A549 treated with AZD2906 at 1 μM for 4 hours (cell line): ENCODE measurements at places on chromosomes 2 and 18. TPM values are rescaled to one million over a fixed set of nuclear protein-coding genes. Genes with fewer than 3 reads are reported as not detected.

Gene NOSTRIN
- 1.2 to 2.5 TPM (median 1.9 TPM) in 5 replicates for total RNA-seq

Gene HTR2B
- 0.03 TPM in 2 of 5 replicates, not detected in the others for total RNA-seq

Gene TTC39C
- total RNA-seq: 17.4 to 22.4 TPM (median 19.4 TPM) in 5 replicates

Gene FIGN
- total RNA-seq: 1.7 to 2.3 TPM (median 2.1 TPM) in 5 replicates

Gene SERPINB10
- total RNA-seq: not detected in 5 replicates

Gene SLC35F6
- total RNA-seq: 34.2 to 37.7 TPM (median 35.4 TPM) in 5 replicates

Gene ONECUT2
- total RNA-seq: 0.27 to 0.54 TPM (median 0.29 TPM) in 5 replicates

Gene HSBP1L1
- 10.7 to 14.6 TPM (median 12.4 TPM) in 5 replicates for total RNA-seq

Gene KLF11
- total RNA-seq: 2.4 to 4.1 TPM (median 3.7 TPM) in 5 replicates

Gene MBD1
- total RNA-seq: 32.9 to 36.6 TPM (median 34.8 TPM) in 5 replicates

Gene SERPINB3
- 0.06 to 0.14 TPM (median 0.09 TPM) in 5 replicates for total RNA-seq

Gene AGXT
- total RNA-seq: not detected in 5 replicates

Gene SCYGR4
- total RNA-seq: not detected in 5 replicates

Gene CRYGB
- not detected in 5 replicates for total RNA-seq

Gene STAM2
- total RNA-seq: 6.0 to 10.8 TPM (median 8.1 TPM) in 5 replicates

Gene DLGAP1
- 0.01 to 0.06 TPM in 2 of 5 replicates, not detected in the others for total RNA-seq
